ENCODE measurements at places on chromosomes 1 and 21. TPM values are rescaled to one million over a fixed set of nuclear protein-coding genes. Genes with fewer than 3 reads are reported as not detected.

OR1C1 gene
- total RNA-seq: not detected

COL11A1 gene
- not detected for total RNA-seq

SERPINC1 gene
- 0.36 TPM for total RNA-seq

DNA sequence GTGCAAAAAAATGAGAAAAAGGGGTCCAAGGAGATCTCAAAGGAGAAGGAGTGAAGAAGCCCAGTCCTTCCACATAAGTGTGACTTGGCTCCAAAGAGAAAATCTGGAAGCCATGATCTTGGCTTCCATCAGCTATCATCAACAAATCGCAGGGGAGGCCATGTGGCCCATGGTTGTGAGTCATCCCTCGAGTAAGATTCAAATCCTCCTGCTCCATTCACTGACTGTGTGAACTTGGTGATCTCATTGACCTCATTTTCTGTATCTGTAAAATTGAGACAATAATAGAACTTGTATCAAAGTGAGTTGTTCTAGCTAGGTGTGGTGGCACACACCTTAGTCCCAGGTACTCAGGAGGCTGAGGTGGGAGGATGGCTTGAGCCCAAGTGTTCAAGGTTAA is 79.1 kb upstream of the OLIG2 start:
- DNase-seq: no peak

DNA sequence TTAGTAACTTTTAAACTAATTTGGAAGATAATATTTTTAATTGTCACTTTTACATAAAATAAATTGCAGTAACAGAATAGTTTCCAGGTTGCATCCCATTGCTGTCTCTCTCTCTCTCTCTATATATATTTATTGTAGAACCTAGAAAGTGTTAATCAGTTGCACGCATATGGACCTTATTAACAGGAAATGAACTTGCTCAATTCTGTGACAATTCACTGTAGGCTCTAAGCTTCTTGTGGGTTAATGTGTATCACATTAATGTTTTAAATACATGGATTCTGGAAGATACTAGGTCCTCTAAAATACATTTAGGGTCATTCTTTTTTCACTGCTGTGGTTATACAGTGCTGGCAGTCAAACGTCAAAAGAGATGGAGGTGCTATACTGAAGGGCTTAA is 33.1 kb downstream of the LRRC71 start:
- DNase-seq: no peak

DNA sequence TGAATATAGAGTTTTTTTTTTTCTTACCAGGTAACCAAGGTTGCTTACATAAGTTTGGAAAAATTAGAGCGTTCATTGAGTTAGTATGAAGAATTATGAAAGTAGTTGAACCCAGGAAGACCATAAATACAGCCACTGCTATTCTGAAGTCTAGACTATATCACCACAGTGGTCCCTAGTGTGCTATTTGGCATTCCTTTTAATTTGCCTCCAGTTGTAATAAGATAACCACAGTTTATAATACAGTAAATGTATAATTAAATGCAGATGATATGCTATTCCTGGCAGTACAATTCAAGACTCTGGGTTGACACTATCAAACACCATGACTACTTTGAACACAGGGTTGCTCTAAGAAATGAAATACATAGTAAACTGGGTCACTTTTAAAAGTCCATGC is 270.5 kb downstream of the BRINP2 start:
- no peak for DNase-seq

DNA sequence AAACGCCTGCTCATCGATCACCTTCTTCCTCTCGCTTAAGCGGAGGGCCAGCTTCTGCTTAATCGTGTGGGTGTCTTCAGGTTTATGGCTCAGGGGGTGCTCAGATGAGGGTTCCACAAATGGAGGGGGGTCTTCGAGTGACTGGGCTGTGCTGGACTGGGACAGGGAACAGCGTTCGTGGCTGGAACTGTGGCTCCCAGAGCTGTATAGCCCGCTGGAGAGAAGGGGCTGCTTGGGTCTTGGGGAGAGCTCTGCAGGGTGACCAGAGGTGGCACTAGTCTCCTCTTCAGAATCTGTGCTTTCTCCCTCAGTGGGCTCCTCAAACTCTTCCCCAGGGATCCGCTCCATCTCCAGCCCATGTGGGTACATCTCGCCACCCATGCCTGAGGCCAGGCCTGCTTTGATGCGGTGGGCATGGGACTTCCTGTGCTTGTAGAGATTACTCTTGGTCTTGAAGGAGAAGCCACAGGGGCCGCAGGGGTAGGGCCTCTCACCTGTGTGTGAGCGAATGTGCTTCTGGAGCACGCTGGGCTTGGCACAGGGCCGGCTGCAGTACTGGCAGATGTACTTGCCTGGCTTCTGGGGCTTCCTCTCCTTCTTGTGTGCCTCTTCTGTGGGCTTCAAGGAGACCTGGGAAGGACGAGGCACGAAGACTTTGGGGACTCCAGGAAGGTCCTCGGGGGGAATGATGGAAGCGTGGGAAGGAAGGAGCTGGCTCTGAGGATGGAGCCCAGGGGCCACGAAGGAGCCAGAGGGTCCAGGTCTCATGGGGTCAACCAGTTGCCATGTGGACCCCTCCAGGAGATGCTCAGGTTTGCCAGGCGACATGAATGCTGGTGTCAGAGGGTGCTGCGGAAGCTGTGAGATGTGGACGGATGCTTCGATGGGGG is 99.4 kb upstream of the EDN2 start:
- no peak for DNase-seq

GRCh38 chr1:64828829-64829228 is 84.0 kb downstream of the RAVER2 start:
- no peak for DNase-seq

GRCh38 chr1:245873883-245874671 is 633.0 kb downstream of the SMYD3 start:
- no peak for DNase-seq

CCDC28B gene
- 12.4 TPM for total RNA-seq

GRCh38 chr21:42231756-42232155 is 12.8 kb downstream of the ABCG1 start:
- no peak for DNase-seq

S100A12 gene
- total RNA-seq: not detected

E2F2 gene
- total RNA-seq: 15.5 TPM

RWDD3 gene
- total RNA-seq: 11.3 TPM

All from natural killer cell treated with Interleukin-12 subunit alpha and Interleukin-12 subunit beta and Interleukin-15 and Interleukin-18, amount 100 ng/mL, for 72 hours (primary cell).